ENCODE measurements at places on chromosomes 5 and 9. TPM values are rescaled to one million over a fixed set of nuclear protein-coding genes. Genes with fewer than 3 reads are reported as not detected.

Gene GABRG2
- 0.51 TPM for total RNA-seq

Gene LCN15
- total RNA-seq = 0.49 TPM

Gene TAF11L10
- not detected for total RNA-seq

Gene OXCT1
- total RNA-seq = 6.5 TPM

Gene CTXN3
- 5.4 TPM for total RNA-seq

Gene GTF3C5
- 71.7 TPM for total RNA-seq

Gene BTNL8
- total RNA-seq = 0.59 TPM

Gene DMGDH
- 0.36 TPM for total RNA-seq

Gene ADGRV1
- total RNA-seq = 23.1 TPM

Gene RORB
- total RNA-seq = 0.51 TPM

Gene DRD1
- total RNA-seq = 0.18 TPM

Gene DAB2IP
- total RNA-seq = 104 TPM

Gene ARHGEF37
- 4.5 TPM for total RNA-seq

Gene ZFP37
- 4.2 TPM for total RNA-seq

Gene FBN2
- total RNA-seq = 106 TPM

Gene FGD3
- 1.1 TPM for total RNA-seq

Gene CSF2
- total RNA-seq = not detected

Gene PCDHGA8
- total RNA-seq = 2.6 TPM

Gene SLC25A2
- 0.62 TPM for total RNA-seq

Gene MVB12B
- total RNA-seq = 18.8 TPM

Gene FAM53C
- total RNA-seq = 49.5 TPM

Gene KIF12
- 0.26 TPM for total RNA-seq

Gene RAB3C
- total RNA-seq = 16.1 TPM

Gene PGM5
- 1.2 TPM for total RNA-seq

Gene CLK4
- total RNA-seq = 19.9 TPM

Gene CCL27
- not detected for total RNA-seq

Gene RNF38
- 71.1 TPM for total RNA-seq

Gene LAMC3
- 30.1 TPM for total RNA-seq

Gene GFI1B
- total RNA-seq = not detected

Gene WDR36
- total RNA-seq = 25.2 TPM
